Astrocyte (in vitro differentiated cells and primary cell): ENCODE measurements at places on chromosomes 5 and 9. TPM values are rescaled to one million over a fixed set of nuclear protein-coding genes. Genes with fewer than 3 reads are reported as not detected.

DNA sequence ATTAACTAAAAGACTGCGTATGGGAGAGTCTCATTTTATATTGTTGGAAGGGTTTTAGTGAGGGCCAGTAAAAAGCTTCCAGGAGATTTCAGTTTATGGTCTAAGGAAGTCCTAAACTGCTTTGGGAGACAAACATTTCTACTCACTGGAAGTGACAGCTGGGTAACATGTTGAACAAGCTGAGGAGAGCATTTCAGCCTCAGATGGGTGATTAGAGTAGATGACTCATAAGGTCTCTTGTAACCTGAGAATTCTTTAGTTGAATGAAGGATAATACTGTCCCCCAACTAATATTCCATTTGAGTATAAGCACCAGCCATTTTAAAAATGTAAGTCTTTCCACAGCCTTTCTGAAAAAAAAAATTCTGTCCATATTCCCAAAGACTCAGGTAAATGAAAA lies 218.0 kb upstream of the C9orf72 start:
- H3K27ac ChIP-seq: no peak overlapping the region
- no peaks in the 10 kb centered on the region for H3K36me3 ChIP-seq
- DNase-seq: no peak
- H3K4me3 ChIP-seq: no peak overlapping the region

DNA sequence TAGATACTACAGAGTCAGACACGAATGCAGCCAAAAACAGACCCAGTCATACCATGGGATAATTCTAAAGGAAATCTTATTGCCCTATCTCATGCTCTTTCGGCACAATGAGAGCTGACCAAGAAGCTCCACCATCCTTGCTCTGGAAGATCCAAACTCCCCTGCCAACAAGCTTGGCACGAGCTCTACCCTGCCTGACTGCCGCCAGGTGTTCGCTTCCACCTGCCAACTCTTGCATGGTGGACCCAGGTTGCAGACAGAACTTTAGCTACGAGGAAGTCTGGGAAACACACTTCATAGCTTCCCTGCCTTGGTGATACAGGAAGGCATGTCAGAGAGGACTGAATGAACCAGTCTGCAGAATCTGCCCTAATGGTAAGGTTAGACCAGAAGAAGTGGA lies 355.0 kb downstream of the DRD1 start:
- no peaks in the 10 kb centered on the region for H3K36me3 ChIP-seq
- H3K4me3 ChIP-seq: no peak overlapping the region
- no peak for DNase-seq
- peaks cover 2% of the 10 kb centered on the region for H3K27me3 ChIP-seq

DNA sequence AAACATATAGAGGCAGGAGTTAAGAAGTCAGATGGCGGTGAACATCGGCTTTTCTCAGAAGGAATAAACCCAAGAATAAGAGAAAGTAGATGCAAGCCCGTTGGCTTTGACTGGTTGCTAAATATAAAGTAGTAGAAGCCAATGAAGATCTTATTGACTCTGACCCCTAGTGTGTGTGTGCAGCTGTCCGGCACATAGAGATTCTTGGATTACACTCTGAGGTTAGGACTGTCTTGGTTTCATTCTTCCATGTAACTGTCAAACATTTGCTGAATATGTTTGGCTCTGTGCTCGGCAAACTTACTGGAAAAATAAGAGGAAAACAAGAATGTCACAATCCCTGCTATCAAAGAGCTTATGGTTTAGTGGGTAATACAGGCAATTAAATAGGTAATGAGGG lies 54.9 kb downstream of the ASTN2 start:
- no peaks in the 10 kb centered on the region for H3K4me1 ChIP-seq
- H3K36me3 ChIP-seq: no peaks in the 10 kb centered on the region
- no peak overlapping the region for H3K4me3 ChIP-seq
- H3K27me3 ChIP-seq: no peaks in the 10 kb centered on the region

DNA sequence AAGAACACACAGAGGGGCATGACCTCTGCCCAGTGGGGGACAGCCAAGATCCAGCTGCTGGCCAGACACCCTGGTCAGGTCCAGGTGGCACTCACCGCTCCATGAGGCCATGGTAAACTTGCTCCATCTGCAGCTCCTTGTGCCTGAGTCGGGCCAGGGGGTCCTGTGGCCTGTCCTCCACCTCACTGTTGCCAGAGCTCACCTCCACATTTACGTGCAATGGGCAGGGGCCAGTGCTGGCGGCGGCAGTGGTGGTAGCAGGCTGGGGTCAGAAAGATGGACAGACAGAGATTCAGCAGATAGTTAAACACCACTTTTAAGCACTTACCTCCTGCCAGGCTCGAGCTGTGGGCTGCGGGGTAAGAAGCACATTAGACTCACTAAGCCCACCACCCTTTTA lies 28.0 kb downstream of the AKNA start:
- H3K27ac ChIP-seq: no peak overlapping the region
- H3K4me1 ChIP-seq: peaks cover 11% of the 10 kb centered on the region
- no peak overlapping the region for H3K4me3 ChIP-seq
- DNase-seq: no peak
- peaks cover 14% of the 10 kb centered on the region for H3K36me3 ChIP-seq
- H3K27me3 ChIP-seq: no peaks in the 10 kb centered on the region

DNA sequence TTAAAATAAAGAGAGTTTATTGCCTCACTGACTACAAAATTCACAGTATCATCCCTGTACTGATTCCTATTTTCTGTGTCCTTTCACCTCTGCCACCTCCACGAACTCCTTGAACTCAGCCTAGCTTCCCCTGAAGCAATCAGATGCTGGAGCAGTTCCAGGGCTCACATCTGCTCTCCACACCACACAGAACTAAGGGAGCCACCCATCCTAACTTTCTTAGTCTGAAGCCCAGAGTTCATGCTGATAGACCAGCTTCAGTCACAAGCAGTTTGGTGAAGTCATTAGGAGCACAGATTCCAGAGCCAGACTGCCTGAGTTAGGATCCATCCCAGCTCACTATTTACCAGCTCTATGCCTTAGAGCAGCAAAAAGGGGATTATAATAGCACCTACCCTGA lies 15.6 kb upstream of the EPB41L4A start:
- DNase-seq: no peak
- no peaks in the 10 kb centered on the region for H3K27me3 ChIP-seq
- H3K36me3 ChIP-seq: no peaks in the 10 kb centered on the region
- no peaks in the 10 kb centered on the region for H3K4me1 ChIP-seq

DNA sequence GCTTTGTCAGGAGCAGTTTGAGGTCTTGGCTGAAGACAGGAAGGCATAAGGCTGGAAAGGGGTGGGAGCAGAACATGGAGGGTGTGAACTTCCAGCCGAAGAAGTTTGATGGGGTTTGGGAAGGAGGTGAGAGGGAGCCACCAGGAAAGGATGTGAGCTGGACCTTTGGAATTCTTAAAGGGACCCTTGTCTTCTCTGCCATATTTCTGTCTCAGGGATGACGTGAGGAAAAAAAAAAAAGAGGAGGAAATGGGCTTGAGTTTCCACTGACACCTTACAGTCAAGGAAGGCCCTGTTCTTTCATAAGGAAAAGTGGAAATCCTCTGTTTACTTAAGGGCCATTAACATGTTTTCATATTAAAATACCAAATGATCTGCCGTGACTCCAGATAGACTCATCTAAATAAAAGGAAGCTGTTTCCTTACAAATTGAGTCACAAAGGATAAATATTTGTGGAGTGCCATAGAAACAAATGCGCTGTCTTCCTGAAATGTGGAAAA lies 132.1 kb downstream of the PALM2AKAP2 start:
- no peaks in the 10 kb centered on the region for H3K27me3 ChIP-seq
- H3K36me3 ChIP-seq: no peaks in the 10 kb centered on the region
- H3K27ac ChIP-seq: peak overlapping the region; percentile 76
- peak; percentile 58 for DNase-seq
- H3K4me3 ChIP-seq: no peak overlapping the region

GRCh38 chr9:80061940-80062339 lies 490.2 kb downstream of the TLE4 start:
- H3K27me3 ChIP-seq: no peaks in the 10 kb centered on the region
- H3K27ac ChIP-seq: peak overlapping the region; percentile 87
- no peak overlapping the region for H3K4me3 ChIP-seq
- H3K4me1 ChIP-seq: peaks cover 19% of the 10 kb centered on the region
- DNase-seq: peak; percentile 96
- H3K36me3 ChIP-seq: no peaks in the 10 kb centered on the region

DNA sequence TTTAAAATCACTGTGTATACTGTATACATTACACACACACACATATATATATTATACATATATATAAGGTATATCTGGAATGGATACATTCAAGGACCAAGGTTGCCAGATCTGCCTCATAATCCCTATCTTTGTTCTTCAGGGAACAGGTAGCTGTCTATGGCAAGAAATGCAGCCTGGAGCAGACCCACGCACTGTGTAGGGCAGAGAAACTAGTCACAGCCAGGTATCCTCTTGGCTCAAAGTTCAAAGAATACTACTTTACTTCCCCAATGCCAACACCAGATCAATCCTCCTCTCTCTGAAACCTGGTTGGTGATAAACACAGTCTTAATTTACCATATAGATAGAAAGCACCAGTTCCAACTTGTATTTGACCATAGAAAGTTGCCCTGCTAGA lies 313.6 kb downstream of the PRELID2 start:
- H3K27me3 ChIP-seq: no peaks in the 10 kb centered on the region
- H3K4me1 ChIP-seq: no peaks in the 10 kb centered on the region
- H3K36me3 ChIP-seq: no peaks in the 10 kb centered on the region
- no peak overlapping the region for H3K27ac ChIP-seq
- no peak for DNase-seq

GRCh38 chr9:121881920-121882500 lies 211.1 kb downstream of the TTLL11 start:
- H3K36me3 ChIP-seq: no peaks in the 10 kb centered on the region
- no peak overlapping the region for H3K27ac ChIP-seq
- peaks cover 41% of the 10 kb centered on the region for H3K4me1 ChIP-seq
- peaks cover 3% of the 10 kb centered on the region for H3K27me3 ChIP-seq
- no peak overlapping the region for H3K4me3 ChIP-seq

GRCh38 chr5:6961123-6961522 lies 247.9 kb downstream of the TENT4A start:
- H3K36me3 ChIP-seq: no peaks in the 10 kb centered on the region
- H3K4me1 ChIP-seq: no peaks in the 10 kb centered on the region
- DNase-seq: no peak
- no peaks in the 10 kb centered on the region for H3K27me3 ChIP-seq

DNA sequence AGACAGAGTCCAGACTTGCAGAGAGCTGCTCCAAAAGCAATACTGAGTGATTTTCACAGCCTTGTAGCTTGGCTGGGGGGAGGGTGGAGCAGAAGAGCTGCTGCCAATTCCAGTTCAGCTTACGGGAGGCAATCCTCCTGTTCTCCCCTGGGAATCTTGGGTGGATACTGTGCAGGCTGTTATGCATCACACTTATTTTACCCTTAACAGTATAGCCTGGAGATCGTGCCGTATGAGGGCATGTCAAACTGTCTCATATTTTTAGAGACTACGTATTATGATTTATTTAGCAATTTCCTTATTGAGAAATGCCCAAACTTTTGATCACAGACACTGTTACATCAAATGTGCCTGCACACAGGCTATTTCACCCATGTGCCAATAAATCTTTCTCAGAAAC lies 85.2 kb downstream of the BASP1 start:
- peaks cover 18% of the 10 kb centered on the region for H3K4me1 ChIP-seq
- no peak for DNase-seq
- no peak overlapping the region for H3K27ac ChIP-seq
- H3K27me3 ChIP-seq: no peaks in the 10 kb centered on the region
- no peak overlapping the region for H3K4me3 ChIP-seq

GRCh38 chr9:116493183-116493860 lies 193.8 kb upstream of the TRIM32 start:
- no peaks in the 10 kb centered on the region for H3K36me3 ChIP-seq
- H3K27ac ChIP-seq: no peak overlapping the region
- DNase-seq: no peak
- H3K27me3 ChIP-seq: no peaks in the 10 kb centered on the region

DNA sequence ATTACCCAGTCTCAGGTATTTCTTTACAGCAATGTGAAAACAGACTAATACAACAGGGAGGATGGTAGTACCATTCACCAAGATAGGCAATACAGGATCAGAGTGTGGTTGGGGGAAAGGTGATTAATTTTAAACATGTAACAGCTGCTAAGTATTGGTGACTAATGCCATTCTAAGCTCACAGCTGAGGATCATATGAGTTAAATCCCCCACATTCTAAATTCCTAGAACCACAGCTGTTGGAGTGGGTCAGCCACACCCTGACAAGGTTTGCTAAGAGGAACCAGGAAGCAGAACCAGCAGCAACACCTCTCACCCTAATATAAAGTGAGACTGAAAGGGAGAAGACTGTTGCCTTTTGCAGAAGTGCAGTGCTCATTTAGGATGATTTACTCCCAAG lies 24.8 kb downstream of the HSPB3 start:
- no peak overlapping the region for H3K4me3 ChIP-seq
- peak; percentile 35 for DNase-seq
- H3K36me3 ChIP-seq: no peaks in the 10 kb centered on the region

DNA sequence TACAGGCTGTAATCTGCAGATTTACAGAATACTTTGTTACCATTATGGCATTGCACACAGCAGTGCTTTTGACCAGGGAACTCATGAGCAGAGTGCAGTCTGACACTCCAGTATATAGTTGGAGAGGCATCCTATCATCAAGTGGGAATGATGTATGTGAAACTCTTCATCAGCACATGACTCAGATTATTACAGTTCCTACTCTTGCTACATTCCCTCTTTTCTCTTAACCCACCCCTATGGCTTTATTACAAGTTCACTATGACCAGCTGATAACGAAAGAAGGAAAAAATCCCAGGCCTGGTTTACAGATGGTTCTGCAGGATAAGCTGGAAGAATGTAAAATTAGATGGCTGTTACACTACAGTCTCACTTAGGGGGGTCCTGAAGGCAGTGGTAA lies 385.9 kb downstream of the RASEF start:
- no peaks in the 10 kb centered on the region for H3K27me3 ChIP-seq
- no peak overlapping the region for H3K27ac ChIP-seq
- H3K4me3 ChIP-seq: no peak overlapping the region
- no peaks in the 10 kb centered on the region for H3K36me3 ChIP-seq
- H3K4me1 ChIP-seq: no peaks in the 10 kb centered on the region

GRCh38 chr5:34991486-34992238 lies 56.1 kb downstream of the AGXT2 start:
- H3K4me3 ChIP-seq: no peak overlapping the region
- no peaks in the 10 kb centered on the region for H3K4me1 ChIP-seq

DNA sequence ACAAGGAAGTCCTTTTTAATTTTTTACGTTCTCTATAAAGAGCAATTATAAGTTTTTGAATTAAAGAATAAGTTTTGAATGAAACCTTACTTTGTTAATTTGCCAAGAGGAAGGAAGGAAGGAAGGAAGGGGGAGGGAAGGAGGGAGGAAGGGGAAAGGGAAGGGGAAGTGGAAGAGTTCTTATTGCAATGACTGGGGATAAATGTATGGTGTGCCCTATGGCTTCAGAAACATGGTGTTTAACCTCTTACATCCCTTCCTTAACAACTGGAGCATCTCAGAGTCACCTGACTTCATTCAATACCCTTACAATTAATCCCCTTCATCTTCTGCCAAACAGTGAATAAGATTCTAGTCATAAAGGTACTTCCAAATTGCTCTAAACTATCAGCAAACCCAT lies 16.0 kb downstream of the CEMIP2 start:
- H3K27ac ChIP-seq: no peak overlapping the region
- no peak overlapping the region for H3K4me3 ChIP-seq
- peaks cover 2% of the 10 kb centered on the region for H3K36me3 ChIP-seq
- no peaks in the 10 kb centered on the region for H3K27me3 ChIP-seq

The PDLIM7 gene
- 590 and 591 TPM in 2 replicates for total RNA-seq

The PCDHB13 gene
- total RNA-seq: 3.3 TPM in 2 replicates

The RABGAP1 gene
- total RNA-seq: 44.7 and 48.3 TPM in 2 replicates

The CCL27 gene
- total RNA-seq: 0.52 TPM in 1 of 2 replicates, not detected in the other

The ENG gene
- total RNA-seq: 1.2 and 1.5 TPM in 2 replicates

The SPARC gene
- total RNA-seq: 15,667 and 20,724 TPM in 2 replicates

The ECM2 gene
- total RNA-seq: 0.18 and 0.22 TPM in 2 replicates

The ORM2 gene
- not detected in 2 replicates for total RNA-seq

The MED27 gene
- 26.9 and 27.7 TPM in 2 replicates for total RNA-seq

The GZMA gene
- total RNA-seq: 1.7 and 2.6 TPM in 2 replicates
